Stimulated activated CD4-positive, alpha-beta T cell treated with anti-CD3 and anti-CD28 coated beads, Interleukin-4, amount 100 ng/mL, for 48 hours (primary cell): ENCODE measurements at places on chromosomes 16 and 17.

GRCh38 chr17:55588446-55589242, 77.4 kb upstream of the SMIM36 start:
- no peak for DNase-seq

GRCh38 chr17:82449131-82449882, 1.2 kb downstream of the CYBC1 start:
- DNase-seq: peak; percentile 55

- DNase-seq: no peak
Observed at GRCh38 chr17:79952265-79952877, 83.3 kb downstream of the TBC1D16 start.

DNA sequence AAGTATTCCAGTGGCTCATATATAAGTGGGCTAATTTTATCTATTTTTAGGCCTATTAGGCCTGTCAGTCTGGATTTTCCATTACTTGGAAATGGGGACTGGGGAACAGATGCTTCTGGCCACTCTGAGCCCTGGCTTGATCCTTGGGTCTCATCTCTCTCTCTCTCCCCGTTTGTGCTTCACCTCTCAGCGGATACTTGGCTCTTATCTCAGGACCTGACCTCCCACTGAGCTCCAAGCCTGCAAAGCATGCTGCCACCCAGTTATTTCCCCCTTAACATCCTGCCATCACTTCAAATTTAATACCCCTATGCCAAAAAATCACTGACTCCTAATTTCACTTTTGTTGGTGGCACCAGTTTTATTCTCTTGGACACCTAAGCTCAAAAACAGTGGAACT, 4.2 kb downstream of the ZNF843 start:
- no peak for DNase-seq

DNA sequence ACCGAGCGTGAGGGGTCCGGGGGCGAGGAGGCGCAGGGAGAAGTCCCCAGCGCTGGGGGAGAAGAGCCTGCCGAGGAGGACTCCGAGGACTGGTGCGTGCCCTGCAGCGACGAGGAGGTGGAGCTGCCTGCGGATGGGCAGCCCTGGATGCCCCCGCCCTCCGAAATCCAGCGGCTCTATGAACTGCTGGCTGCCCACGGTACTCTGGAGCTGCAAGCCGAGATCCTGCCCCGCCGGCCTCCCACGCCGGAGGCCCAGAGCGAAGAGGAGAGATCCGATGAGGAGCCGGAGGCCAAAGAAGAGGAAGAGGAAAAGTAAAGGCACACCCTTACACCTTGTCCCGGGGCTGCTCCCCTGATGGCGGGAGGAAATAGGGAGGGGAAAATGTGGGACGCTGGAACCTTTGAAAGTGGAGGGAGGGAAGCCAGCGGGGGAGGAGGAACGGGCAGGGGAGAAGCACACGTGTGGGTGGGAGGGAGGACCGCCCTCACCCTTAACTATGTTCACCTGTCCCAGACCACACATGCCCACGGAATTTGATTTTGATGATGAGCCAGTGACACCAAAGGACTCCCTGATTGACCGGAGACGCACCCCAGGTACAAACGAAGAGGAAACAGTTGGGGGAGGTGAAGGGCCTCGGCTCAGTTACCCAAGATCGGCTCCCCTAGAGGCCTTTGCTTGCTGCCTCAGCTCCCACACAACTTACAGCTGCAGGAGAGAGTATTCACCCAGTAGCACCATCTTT, 916 bp downstream of the PAGR1 start:
- peak; percentile 58 for DNase-seq

GRCh38 chr16:72937916-72938794, 109.8 kb downstream of the ZFHX3 start:
- DNase-seq: no peak

DNA sequence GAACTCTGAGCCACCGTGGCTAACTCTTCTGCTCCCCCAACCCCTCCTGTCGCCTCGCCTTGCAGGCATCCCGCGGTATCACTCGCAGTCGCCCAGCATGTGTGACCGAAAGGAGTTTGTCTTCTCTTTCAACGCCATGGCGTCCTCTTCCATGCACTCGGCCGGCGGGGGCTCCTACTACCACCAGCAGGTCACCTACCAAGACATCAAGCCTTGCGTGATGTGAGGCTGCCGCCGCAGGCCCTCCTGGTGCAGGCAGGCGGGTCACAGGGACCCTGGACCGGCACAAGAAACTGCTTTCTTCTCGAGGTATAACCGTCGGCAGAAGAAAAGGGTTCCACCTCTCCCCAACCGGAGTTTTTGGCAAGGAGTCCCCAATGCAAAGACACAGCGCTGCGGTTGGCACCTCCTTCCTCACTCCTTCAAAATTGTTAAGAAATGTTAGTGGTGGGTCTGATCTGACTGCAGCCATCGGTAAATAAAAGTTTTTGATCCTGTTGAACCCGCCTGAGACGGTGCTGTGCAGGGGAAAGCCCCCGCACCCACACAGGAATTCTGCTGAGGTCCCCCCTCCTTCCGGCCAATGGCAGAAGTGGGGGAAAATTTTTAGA, 2.6 kb downstream of the FOXF1 start:
- no peak for DNase-seq

DNA sequence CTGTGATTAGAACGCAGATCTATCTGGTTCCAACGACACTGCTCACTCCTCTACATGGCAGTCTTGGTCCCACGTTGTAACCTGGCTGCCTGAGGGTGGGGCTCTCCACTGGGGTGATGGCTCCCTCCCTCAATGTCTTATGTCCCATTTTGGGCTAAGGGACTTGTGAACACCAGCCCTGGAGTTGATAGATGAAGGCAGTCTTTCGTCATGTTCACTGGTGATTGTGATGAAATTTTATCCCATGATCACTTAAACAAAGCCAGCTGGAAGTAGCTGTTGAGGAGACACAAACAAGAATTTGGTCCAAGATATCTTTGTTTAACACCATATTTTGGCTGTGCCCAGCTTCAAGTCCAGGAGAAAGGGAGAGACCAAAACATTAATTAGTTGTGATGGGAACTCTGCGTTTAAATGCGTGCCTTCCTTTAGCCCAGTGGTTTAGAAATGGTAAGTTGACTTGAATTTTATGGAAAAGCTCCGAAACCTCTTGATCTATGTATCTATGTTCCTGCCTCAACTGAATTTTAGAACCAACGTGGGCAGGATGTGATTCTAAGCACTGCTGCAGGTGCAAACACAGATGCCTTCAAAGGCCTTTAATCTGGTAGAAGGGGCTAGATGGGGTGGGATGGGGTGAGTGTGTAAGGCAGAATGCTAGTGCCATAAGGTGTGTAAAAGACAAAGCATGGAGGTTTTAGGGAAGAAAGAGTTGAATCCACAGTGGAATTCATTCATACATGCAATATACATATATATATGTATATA, 186.8 kb upstream of the IRX3 start:
- DNase-seq: no peak

DNA sequence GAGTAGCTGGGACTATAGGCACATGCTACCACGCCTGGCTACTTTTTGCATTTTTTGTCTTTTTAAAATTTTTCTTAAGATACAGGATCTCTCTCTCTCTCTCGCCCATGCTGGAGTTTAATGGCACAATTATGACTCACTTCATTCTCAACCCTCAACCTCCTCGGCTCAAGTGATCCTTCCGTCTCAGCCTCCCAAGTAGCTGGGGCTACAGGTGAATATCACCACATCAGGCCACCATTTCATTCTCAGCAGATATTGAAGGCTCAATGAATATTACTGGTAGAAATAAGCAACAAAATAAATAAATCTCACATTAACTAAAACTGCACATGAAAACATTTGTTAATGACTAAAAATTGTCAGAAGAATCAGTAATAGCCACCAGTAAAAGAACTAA, 41.7 kb downstream of the BRIP1 start:
- no peak for DNase-seq

DNA sequence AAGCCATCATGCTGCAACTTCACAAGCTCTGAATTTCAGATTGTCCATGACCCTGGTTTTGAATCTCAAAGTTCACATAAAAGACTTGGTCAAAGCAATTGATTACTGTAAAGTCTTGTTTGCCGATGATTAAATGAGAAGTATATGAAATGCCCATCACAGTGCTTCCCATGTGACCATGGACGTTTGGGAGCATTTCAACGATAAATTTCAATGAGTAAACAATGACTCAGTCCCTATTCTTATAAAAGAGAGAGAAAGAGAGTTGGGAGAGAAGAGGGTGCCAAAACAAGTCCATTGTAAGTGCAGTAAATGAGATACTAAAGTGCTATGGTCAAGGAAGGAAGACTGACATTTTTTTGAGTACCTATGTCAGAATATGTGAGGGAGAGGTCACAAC, 276.9 kb downstream of the SOX9 start:
- DNase-seq: no peak

DNA sequence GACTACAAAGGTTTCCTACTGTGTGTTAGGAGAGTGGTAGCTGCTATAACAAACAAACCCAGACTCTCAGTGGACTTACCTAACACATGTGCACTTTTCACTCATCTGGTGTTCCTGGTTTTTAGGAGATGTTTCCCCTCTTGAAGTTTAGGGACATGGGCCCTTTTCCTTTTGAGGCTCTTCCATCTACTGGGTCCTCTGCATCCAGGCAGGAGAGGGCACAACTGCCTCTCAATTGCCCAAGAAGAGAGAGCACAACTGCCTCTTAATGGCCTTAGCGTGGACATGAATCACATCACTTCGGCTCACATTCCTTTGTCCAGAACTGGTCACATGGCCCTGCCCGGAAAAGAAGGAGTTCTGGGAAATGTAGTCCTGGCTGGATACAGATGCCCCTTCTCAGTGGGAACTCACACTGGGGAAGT, 9.8 kb upstream of the TNRC6C start:
- no peak for DNase-seq

DNA sequence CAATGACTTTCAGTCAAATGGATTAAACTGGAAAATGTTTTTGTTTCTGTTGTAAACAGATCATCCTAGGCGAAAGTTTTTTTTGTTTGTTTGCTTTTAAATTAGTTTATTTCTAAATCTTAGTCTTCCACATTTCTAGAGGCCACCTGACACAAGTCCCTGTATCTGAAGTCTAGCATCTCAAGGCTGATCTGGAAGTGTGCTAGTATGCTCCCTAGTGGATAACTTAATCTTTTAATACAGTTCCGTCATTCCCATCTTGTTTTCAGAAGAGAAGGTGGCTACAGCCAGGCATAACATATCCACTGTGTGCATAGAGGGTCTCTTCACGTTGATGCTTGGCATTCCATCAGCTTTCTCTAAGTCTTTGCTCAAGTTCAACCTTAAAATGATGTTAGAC, 7.6 kb downstream of the IFT20 start:
- no peak for DNase-seq

- DNase-seq: no peak
Observed at GRCh38 chr16:66918803-66919568, at the start of gene CDH16. TSS of gene CDH16 (minus strand) at chr16:66918885. CDS start at chr16:66918065, 820 bp downstream.

DNA sequence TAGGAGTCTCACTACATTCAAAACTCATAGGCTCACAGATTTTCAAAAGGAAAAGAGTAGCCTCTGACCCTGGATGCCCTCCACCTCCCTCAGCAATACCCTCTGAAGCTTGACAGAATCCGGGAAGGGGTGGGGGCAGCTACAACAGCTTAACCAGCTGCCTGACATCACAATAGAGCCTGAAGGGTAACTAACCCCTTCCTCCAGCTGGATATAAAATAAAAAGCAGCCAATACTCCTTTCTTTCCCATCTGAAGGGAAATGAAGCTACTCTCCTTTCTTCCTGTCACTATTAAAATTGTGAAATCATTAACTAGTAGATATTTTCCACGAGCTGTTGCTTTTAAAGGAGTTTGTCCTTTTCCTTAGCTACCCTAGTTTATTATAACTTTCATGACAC, 24.0 kb downstream of the USP31 start:
- no peak for DNase-seq

DNA sequence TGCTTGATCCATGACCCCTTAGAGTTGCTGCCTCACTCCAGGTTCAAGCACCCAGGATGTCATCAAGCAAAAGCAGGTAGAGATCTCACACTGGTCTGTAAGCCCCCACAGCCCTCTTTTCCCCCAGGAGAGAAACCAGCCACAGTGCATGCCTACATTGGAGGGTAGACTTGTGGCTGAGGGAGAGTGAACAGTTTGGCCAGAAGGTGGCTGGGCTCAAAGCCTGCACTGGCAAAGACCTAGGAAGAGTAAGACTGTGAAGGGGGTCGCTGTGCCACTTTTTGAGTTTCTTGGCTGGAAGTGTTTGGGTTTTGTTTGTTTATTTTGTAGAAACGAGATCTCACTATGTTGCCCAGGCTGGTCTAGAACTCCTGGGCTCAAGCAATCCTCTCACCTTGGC, 28.5 kb downstream of the HOXB1 start:
- no peak for DNase-seq

GRCh38 chr16:55933038-55933437, 57.9 kb upstream of the CES5A start:
- DNase-seq: no peak

DNA sequence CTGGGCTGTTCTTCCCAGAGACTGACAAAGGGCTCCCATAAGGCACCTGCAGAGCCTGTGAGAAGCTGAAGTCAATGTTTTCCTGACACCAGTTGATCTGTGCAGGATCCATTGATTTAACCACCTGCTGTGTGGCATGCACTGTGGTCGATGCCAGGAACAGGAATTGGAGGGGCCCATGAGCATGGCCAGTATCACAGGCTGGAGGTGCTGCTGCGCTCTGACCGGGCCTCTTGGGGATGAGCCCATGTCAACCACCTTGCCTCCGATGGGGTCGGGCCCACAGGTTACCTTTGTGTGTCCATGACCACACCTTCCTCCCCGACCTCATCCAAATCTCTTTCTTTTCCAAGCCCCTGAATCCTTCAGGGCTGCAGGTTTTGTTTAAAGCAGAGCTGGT, 18.2 kb upstream of the STH start:
- DNase-seq: no peak
